Mesenteric fat pad (tissue), 1 donor: ENCODE measurements at places on chromosomes 6 and 20. TPM values are rescaled to one million over a fixed set of nuclear protein-coding genes. Genes with fewer than 3 reads are reported as not detected.

The FAM83C gene
- not detected for total RNA-seq

The PACRG gene
- total RNA-seq = not detected

The TCFL5 gene
- total RNA-seq = 10.1 TPM

The DLK2 gene
- total RNA-seq = not detected

The IL17F gene
- not detected for total RNA-seq

The OR2J3 gene
- total RNA-seq = not detected

The PPP1R14C gene
- 0.26 TPM for total RNA-seq

The CD24 gene
- total RNA-seq = 2.1 TPM

The DDX43 gene
- 0.32 TPM for total RNA-seq

The FAM110A gene
- 3.7 TPM for total RNA-seq

The BPIFB1 gene
- total RNA-seq = not detected

The HRH3 gene
- not detected for total RNA-seq

The TFAP2D gene
- not detected for total RNA-seq

- no peak for DNase-seq
Measured at GRCh38 chr6:91634791-91635190, 1047.9 kb upstream of the MAP3K7 start.

- DNase-seq = no peak
Measured at GRCh38 chr20:42484790-42485375, 704.8 kb downstream of the PTPRT start.

GRCh38 chr6:137467211-137467610 lies 27.0 kb downstream of the OLIG3 start:
- DNase-seq = no peak

- DNase-seq = no peak
Measured at GRCh38 chr6:80543151-80543550, 436.7 kb downstream of the BCKDHB start.

GRCh38 chr20:52612046-52612632 lies 360.0 kb upstream of the TSHZ2 start:
- no peak for DNase-seq

GRCh38 chr6:159075506-159076228 lies 30.9 kb upstream of the TAGAP start:
- no peak for DNase-seq

- no peak for DNase-seq
Measured at GRCh38 chr20:57401565-57401918, 10.3 kb downstream of the RBM38 start.

DNA sequence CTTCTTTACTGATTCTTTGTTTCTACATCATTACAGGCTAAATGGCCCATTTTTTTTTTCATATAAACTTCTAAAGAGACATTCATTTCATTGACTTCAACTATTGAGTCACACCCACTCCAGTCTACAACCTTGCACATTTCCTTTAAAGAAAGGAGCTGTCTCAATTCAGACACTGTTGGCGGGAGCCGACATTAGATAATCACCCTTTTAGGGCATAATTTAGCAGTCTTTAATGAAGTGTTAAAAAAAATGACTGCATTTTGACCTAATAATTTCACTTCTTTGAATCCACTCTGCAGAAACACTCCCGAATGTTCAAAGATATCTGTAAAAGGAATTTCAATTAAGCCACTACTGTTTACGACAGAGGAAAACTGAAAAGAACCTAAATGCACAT lies 1.5 kb downstream of the EPM2A start:
- no peak for DNase-seq

- no peak for DNase-seq
Measured at GRCh38 chr6:139172151-139172550, 37.3 kb downstream of the HECA start.

DNA sequence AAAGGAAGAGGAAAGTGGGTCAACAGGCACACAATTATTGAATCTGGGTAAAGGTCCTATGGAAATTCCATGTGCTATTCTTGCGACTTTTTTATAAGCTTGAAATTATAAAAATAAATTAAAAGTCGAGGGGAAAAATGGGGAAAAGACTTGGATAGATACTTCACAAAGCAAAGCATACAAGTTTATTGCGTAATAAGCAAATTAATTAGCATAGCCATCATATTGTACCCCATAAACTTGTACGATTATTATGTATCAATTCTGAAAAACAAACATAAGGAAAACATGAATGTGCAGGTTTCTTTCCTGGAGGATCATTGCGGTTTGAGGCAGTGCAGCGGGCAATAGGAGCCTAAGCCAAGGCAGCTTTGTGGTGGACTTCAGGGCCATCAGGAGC lies 351.6 kb upstream of the NOX3 start:
- no peak for DNase-seq

DNA sequence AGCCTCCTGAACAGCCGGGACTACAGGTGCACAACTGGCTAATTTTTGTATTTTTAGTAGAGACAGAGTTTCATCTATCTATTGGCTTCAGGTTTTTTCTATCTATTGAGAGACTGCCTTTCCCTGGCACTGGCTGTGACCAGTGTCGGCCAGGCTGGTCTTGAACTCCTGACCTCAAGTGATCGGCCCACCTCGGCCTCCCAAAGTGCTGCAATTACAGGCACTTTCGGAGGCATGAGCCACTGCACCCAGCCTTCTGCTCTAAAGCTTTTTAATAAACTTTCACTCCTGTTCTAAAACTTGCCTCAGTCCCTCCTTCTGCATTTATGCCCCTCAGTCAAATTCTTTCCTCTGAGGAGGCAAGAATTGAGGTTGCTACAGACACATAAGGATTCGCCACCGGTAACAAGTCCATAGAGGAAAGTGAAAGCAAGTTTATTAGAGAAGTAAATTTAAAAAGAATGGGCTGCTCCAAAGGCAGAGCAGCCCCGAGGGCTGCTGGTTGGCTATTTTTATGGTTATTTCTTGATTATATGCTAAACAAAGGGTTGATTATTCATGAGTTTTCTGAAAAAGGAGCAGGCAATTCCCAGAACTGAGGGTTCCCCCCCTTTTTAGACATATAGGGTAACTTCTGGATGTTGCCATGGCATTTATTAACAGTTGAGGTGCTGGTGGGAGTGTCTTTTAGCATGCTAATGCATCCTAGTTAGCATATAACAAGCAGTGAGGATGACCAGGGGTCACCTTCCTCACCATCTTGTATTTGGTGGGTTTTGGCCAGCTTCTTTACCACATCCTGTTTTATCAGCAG lies 44.8 kb upstream of the RNGTT start:
- DNase-seq = no peak

- DNase-seq = no peak
Measured at GRCh38 chr20:14219801-14220461, 117.5 kb downstream of the FLRT3 start.

GRCh38 chr6:5388326-5388725 lies 127.0 kb downstream of the FARS2 start:
- DNase-seq = no peak

DNA sequence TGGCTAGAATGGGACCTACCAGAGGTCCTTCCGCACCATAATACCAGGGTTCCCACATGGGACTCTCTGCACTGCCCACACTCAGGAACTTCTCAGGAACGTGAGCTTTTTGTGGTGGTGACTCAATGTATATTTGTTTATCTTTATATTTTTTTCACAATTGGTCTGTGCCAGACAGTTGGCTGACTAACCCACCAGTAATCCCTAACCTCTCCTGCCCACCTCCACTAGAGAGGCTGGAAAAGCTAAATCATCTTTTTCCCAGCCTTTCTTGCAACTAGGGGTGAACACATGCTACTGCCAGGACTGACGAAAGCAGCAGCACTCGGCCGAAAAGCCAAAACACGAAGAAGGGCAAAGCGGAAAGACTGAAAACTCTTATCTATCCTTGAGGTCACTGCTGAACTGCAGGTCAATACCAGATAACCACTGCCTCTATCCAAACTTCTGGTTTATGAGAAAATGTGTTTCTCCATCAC lies 112.9 kb downstream of the TRERF1 start:
- DNase-seq = no peak

- no peak for DNase-seq
Measured at GRCh38 chr6:100475554-100476320, 11.0 kb upstream of the SIM1 start.

- DNase-seq = no peak
Measured at GRCh38 chr6:148650941-148651505, 95.8 kb upstream of the UST start.

DNA sequence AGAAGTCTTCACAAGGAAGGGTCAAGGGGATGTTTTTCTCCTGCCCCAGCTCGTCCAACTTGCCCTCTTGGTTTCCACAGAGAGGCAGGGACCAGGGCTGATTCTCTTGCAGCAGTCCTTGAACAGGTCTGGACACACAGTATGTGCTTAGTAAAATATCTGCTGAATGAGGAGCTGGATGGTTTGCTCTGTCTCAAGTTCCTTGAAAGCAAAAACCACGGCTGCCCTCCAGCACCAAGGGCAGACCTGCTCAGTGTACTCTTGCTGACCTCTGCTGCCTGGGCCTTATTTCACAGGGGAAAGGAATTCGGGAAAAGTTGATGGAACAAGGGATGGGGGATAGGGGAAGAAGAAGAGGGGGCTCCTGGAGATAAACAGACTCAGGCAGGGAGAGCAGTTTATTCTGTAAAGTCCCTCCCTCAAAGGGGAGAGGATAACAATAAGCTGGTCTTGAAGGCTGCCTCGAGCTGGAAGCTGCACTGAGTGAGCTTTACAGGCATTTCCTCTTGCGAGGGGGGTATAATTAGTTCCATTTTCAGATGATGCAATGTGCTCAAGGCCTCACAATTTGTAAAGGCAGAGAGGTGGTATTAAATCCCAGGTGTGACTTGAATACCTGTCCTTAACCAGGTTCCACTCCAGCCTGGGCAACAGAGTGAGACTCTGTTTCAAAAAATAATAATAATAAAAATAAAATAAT lies 10.3 kb downstream of the KCNK5 start:
- no peak for DNase-seq

GRCh38 chr6:35473075-35473849 lies 5.1 kb downstream of the RPL10A start:
- DNase-seq = no peak

- DNase-seq = no peak
Measured at GRCh38 chr20:53941680-53942471, 128.5 kb downstream of the BCAS1 start.

GRCh38 chr6:170522565-170523183 lies 30.4 kb downstream of the PSMB1 start:
- no peak for DNase-seq

DNA sequence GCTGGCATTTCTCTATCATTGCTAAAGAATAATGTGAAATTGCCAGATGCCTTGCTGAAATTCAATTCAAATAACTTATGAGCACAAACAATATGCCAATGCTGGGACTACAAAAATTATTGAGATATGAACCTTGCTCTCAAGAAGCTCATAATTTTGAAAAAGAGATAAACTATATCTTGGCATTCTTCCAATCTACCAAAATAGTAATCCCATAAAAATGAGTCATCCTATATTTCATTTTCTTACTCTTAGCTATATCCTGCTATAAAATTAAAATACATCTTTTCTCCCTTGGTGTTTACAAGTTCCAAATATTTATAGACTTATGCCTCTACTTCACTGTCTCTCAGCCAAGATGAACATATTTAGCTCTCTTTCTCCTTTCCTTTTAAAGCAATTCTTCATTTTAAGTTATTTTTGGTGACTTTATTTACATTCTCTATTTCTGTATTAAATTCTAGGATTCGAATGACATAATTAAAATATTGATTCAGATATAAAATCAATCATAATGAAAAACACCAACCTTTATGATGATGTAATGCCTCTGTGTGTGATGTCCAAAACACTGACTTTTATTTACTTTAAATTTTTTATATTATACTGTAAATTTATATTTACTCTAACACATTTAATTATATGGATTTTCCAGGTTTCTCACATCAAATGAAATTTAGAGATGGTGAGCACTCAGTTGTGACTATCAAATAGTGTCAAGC lies 152.6 kb downstream of the CDK19 start:
- DNase-seq = no peak

DNA sequence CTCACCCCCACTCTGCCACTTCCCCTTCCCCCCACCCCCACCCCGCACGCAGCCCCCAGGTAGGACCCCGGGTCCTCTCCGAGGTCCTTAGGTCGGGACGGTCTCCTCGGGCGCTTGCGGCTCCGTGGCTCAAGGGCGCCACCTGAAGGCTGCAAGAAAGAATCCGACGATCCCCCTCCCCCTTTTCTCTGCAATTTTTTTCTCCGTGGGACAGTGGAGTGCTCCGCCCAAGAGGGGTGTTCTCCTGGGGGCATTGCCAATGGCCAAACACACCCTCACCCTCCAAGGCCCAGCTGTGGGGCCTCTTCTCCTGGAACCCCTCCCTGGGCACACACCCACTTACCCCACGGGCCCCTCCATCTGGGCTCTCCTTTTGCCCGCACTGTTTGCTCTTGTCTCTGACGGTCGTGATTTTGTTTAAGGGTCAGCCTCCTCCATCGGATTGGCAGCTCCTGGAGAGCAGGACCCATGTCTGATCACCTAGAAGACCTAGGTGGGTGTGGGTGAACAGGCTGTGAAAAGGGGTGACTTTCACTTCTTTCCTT lies 1.1 kb upstream of the TMEM74B start:
- DNase-seq = no peak

- no peak for DNase-seq
Measured at GRCh38 chr20:21796059-21796458, 90.6 kb downstream of the PAX1 start.
